ENCODE measurements at places on chromosomes 11 and 22.

- no peak for DNase-seq
Observed at GRCh38 chr11:12604557-12605153, 69.6 kb upstream of the TEAD1 start.

- DNase-seq, result no peak
Observed at GRCh38 chr22:31086703-31087330, 5.7 kb downstream of the SMTN start.

- DNase-seq, result no peak
Observed at GRCh38 chr11:101741479-101742175, 157.8 kb upstream of the TRPC6 start.

GRCh38 chr11:115712296-115712695 is 208.1 kb upstream of the CADM1 start:
- DNase-seq, result no peak

DNA sequence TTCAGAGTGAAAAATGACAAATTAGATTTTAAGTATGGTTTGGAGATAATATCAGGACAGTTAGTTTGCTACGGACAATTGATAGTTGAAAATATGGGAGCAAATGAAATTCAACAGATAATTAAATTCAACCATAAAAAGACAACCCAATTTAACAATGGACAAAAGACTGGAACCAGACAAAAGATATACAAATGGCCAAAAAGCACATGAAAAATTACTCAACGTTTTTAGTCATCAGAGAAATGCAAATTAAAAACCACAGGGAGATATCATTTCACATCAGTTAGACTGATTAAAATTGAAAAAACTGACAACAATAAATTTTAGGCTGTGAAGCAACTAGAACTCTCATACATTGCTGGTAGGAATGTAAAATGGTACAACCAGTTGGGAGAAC is 27.2 kb downstream of the SIK2 start:
- DNase-seq, result no peak
